ENCODE measurements at places on chromosomes 7 and 10. TPM values are rescaled to one million over a fixed set of nuclear protein-coding genes. Genes with fewer than 3 reads are reported as not detected.
A peak's percentile ranks its signal among the peaks of the same experiment; 100 is the strongest.

The PDE6C gene
- total RNA-seq: not detected

The NPFFR1 gene
- 0.32 TPM for total RNA-seq

The INSYN2A gene
- not detected for total RNA-seq

The GARS1 gene
- total RNA-seq: 125 TPM

The ZNF248 gene
- total RNA-seq: 4.3 TPM

The SFRP4 gene
- total RNA-seq: not detected

The AKR1C8 gene
- not detected for total RNA-seq

DNA sequence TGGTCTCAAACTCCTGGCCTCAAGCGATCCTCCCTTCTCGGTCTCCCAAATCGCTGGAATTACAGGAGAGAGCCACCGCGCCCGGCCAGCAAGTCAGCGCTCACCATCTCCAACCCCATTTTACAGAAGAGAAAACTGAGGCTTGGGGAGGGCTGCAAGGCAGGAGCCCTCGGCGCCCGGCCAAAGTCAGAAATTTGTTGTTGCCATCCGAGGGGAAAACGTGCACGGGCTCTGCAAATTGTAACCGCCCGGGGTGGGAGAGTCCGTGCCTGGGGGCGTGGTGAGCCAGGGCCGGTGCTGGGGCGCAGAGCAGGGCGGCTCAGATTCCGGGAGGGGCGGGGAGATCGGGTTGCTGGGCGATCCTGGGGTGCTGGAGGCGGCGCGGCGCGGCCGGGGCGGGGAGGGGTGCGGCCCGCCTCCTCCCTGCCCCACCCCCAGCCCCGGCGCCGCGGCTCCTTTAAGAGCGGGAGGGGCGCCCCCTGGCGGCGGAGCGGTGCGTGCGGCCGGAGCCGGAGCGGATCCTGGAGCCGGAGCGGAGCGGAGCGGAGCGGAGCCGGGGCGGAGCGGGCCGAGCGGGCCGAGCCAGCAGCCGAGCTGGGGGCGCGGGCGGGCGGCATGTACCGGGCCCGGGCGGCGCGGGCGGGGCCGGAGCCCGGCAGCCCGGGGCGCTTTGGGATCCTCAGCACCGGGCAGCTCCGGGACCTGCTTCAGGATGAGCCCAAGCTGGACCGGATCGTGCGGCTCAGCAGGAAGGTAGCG, at the start of gene VPS37D:
TSS of gene VPS37D (plus strand) at position 488 of the 759 bp plus-strand sequence. CDS start at position 616, 128 bp downstream.
- DNase-seq: peak; percentile 46

GRCh38 chr7:50649259-50649885, 84.2 kb upstream of the DDC start:
- DNase-seq: no peak

GRCh38 chr7:29126804-29127203, 19.5 kb downstream of the CPVL start:
- DNase-seq: no peak

DNA sequence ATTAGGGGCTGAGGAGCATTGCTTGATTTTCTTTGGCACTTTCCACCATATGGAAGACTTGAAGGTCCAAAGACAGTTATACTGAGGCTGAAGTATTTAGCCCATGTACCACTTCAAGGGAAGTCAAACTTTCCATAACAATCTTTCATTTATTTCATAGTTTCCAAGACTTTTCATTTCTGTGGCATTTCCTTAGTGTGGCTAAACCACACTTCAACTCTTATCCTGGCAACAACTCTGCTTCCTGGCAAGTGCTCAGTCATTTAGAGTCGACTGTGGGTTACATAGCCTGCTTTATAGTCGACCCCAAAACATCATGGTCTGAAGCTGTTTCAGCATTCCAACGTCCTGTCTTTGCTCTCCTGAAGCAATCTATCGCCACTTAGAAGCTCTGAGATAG, 343.0 kb upstream of the SEMA3D start:
- DNase-seq: no peak

- no peak for DNase-seq
Measured at GRCh38 chr10:2410049-2410448, 657.3 kb upstream of the PFKP start.

GRCh38 chr10:15351099-15351820, 19.8 kb downstream of the FAM171A1 start:
- DNase-seq: no peak

- DNase-seq: peak; percentile 42
Measured at GRCh38 chr10:28676968-28677887, at the start of gene BAMBI. Gene BAMBI, plus strand, starts transcription at chr10:28677521. Its CDS starts 377 bp downstream, at chr10:28677898.

DNA sequence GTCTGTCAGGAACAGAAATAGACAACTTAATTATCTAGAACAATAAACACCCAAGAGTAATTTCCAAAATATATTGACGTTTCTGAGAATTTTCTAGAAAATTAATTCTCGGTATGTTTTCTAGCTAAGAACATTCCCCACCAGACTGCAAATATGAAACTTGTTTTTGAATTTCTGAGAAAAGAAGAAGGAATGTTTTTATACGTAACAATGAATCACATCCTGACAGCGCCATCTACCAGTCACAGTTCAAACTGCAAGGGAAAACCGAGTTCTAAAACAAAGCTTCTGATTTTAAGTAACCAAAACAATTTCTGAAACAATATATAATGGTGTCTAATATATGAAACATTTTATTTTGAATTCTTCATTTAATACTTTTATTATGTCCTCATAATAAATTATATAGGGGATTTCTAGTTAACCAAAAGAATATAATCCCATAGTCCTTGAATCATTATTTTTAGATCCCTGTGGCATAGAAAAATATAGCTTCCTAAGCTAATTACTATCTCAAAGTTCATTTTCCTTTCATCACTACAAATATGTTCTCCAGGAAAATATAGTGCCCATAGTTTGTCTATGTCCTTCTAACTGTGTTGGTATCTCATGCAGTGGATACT, 34.5 kb upstream of the MEOX2 start:
- no peak for DNase-seq

DNA sequence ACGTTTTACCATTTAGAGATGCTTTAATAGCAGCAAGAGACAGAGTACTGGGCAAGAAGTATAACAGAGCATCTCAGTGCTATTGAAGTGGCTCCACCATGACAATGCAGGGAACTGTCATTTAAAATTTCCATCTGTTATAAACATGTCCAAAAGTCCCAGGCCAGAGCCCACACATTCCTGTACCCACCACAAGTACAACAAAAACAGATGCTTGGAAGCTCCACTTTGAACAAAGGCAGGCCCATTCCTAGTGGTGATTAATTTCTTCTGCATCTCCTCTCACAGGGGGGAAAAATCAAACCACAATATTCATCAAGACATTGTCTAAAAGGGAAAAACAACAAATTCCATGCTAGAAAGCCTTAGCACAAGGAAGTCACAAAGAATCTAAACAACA, 627.9 kb downstream of the PARD3 start:
- no peak for DNase-seq

- no peak for DNase-seq
Measured at GRCh38 chr10:112750427-112751167, 199.4 kb upstream of the TCF7L2 start.

DNA sequence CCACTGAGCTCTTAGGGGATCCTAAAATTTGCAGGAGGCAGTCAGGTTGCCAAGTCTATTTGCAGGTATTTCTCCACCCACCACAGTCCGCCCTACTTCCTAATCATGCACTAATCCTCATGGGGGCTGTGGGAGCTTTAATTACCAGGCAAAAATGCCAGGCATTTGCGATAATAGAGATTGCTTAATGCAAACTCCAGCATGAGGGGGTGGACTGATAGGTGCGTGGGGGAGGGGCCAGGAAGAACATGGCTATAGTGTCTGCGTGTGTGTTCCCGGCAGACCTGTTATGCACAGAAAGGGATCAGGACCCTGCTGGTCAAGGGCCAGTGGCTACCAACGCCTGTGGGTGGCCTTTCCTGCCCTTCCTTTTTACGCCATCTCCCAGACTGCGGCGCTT, 15.6 kb upstream of the AQP1 start:
- no peak for DNase-seq

DNA sequence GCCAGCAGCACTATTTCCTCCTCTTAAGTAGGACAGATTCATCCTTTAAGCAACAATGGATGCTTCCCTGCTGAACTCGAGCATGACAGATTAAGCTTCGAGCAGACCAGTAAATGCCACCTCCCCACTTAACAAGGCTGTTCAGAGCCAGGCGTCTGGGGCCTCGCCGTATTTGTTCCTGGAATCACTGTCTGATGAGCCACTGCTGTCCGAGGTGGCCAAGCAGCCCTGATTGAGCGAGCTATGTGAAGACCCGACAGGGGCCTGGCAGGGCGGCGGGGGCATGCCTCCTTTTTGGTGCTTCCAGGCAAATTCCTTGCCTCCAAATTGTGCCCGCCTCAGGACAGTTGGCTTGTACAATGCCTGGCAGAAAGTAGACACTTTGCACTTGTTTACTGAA, 862.6 kb downstream of the NRG3 start:
- no peak for DNase-seq

DNA sequence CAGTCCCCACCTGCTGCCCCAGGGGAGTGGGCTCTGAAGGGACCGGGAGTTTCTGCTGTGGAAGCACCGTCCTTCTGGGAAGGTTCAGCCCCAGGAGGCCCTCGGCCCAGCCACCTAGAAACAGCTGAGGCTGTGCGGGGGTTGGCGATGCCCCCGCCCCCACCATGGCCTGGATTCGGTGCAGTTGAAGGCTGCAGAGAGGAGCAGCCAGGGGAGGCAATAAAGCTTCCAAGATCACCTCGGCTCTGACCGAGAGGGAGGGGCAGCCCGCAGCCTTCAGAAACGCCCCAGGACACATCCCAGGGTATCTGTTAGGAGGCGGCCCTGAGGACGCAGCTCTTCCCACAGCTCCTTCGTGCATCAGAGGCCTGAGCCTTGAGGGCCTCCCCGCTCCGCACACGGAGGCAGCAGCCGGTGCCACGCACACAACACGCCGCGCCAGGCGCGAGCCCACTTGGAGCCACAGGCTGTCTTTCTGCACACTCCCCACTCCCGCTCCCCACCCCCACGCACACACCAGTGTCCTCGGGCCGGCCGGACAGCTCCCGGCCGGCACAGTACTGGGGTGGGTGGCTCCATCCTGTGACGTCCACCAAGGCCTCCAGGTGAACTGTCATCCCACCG, 1.6 kb downstream of the KNDC1 start:
- no peak for DNase-seq

DNA sequence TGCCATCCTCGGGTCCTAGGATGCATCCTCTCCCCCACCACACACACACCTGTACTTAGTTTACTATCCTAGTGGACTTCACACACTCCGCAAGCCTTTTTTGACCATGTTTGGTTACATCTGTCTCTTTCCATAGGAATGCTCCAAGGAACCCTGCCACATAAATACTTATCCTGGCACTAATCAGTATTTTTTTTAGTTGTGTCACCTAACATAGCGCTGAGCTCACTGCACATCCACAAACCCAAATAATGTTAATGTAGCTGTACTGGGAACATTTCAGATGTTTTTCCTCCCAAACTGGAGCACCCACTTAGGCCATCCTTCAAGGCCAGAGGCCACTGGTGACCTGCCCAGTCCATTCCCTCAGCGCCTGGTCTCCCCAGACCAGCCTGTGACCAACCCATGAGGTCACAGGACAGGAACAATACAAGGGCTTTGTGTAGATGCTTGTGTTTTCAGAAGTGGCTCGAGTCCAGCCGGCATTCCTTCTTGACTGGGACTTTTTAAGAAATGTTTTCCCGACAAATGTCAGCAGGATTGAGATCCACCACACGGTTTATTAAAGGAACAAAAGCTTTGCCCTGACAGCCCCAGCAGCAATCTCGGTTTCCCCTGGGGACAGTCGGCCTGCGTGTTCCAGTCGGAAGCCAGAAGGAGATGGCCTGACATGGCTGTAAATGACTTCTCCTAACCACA, 181.4 kb downstream of the JCAD start:
- DNase-seq: no peak

DNA sequence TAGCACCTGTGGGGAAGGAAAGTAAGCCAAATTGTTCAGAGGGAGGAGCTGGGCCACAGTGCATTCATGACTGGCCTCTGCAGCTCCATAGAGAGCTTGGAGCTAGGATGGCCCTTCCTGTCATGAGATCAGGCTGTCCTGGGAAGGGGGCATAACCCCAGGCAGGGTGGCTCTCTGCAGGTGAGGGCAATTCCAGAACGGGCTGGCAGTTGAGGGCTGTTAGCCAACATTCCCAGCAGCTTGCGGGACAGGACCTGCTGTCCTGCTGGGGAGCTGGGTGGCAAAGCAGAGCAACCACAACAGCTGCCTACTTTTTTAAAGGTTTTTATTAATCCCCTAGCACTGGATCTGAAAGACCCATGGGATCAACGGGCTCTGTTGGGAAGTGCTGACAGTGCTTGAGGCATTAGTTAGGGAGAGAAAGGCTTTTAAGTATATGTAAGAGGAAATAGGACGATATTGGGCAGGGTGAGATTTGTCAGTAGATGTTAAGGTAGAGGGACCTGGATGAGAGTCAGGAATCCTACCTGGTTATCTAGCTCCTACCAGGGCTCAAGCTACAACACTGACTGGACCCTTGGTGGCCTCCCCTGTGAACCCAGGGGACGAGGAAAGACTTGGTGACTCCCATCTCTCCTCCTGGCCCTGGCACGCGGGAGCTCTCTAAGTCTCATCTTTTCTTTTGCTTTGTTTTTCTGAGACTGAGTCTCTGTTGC, 77.8 kb downstream of the NAMPT start:
- no peak for DNase-seq

DNA sequence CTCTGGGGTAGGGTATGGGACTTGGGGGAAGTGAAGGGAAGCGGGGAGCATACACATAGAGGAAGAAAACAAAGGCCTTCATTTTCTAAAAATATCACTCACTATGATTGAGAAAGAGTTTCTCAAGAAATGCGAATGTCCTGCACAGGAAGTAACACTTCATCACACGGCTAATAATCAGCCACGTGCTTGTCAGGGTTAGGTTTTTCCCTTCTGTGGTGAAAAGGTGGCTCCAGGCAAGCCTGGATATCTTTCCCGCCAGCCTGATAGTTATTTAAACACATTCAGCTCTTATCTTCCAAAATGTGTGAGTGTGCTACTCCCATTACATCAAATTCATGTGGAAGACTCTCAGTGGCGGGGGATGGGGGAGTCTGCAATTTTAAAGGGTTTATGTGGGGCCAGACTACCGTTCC, 166.4 kb upstream of the ADO start:
- DNase-seq: no peak

- no peak for DNase-seq
Measured at GRCh38 chr7:36749282-36749960, 25.1 kb upstream of the AOAH start.

DNA sequence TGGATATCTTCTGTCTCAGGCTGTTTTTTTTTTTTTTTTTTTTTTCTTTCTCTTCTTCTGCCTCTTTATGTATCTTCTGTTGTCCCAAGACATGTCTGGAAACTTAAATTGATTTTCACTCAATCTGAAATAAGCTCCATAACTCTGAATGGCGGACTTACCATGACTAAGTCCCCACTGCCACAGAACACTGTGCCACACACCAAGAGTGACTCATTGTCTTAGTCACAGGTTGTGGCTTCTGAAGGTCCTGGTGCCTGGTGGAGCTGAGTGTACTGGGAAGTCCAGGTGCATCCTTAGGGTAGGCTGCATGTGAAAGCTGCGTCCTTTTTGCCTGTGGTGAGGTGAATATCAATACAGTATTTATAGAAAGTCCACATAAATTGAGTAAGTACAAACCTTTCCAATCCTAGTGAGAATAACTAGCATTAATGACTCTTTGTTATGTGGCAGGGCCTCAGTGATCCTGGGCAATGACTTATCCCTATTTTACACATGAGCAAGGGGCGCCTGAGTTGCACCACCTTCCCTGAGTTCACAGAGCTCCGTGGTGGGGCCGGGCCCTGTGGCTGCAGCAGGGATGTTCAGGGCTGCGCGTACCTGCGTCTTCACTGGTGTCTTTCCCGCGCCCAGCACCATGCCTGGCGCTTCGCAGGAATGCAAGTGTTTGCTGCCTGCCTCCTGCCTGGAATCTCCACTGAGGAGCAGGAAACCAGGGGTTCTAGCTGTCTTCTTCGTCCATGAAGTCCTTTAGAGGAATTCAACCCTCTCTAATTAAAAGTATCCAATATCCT, 4.3 kb downstream of the PFKP start:
- no peak for DNase-seq

- DNase-seq: no peak
Measured at GRCh38 chr10:38007991-38008390, 2.5 kb upstream of the ZNF33A start.

Data from esophagus squamous epithelium (tissue), 5 donors.